ENCODE measurements at places on chromosomes 11 and 22.

GRCh38 chr22:45430871-45431270 is 17.4 kb downstream of the RIBC2 start:
- DNase-seq = no peak

DNA sequence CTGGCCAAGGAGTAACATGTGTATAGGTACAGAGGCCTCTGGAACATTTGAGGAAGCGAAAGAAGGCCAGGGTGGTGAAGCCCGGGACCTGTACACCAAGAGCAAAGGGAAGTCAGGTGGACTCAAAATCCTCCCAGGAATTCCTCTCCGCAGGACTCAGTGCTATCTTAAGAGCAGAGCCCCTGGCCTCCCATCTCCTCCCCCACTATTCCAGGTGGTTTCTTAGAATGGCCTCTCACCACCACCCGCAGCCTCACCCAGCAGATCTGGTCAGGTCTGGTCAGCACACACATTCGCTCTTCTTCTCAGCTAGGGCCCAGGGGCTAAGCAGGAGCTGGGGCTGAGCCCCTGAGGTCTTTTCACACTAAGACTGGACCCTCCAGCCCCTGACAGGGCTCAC is 59.1 kb downstream of the SCGB1A1 start:
- no peak for DNase-seq

GRCh38 chr22:44186121-44186510 is 5.4 kb downstream of the PARVG start:
- DNase-seq = no peak

DNA sequence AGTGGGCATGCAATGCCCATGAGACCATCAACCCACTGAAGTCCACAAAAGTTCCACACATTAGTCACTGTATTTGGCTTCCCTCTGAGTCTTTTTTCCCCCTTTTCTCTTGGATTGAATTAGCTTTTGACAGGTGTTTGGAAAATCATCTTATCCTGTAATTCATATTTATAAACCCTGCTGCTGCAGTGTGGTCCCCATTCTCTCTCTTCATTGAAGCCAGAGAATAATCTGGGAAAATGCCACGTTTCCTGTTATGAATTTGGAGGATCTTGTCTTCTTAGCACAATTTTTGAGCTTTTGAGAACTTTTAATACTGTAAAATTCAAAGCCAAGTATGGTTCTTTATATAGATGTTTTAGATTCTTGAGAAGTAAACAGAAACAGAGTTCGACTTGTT is 84.8 kb downstream of the UVRAG start:
- no peak for DNase-seq

- DNase-seq = no peak
These were observed 98.6 kb upstream of the AKIP1 start for GRCh38 chr11:8812438-8812837.

DNA sequence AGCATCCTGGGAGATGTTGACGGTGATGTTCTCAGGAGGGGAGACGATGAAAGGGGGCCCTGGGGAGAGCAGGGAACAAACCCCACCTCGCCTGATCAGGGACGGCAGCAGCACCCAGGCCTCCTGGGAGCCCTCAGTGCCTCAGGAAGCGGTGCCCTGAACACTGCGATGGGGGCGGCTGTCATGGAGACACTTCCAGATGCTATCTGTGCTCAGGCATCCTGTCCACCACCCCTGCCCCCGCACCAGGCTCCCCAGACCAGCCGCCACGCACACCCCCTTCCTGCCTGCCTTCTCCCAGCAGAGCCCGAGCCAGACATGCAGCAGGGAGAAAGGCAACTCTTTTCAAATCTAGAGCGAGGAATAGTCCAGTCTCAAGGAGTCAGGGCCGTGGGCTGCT is 20.6 kb downstream of the IGSF9B start:
- no peak for DNase-seq

GRCh38 chr11:35711173-35711910 is 48.8 kb downstream of the TRIM44 start:
- DNase-seq = no peak

DNA sequence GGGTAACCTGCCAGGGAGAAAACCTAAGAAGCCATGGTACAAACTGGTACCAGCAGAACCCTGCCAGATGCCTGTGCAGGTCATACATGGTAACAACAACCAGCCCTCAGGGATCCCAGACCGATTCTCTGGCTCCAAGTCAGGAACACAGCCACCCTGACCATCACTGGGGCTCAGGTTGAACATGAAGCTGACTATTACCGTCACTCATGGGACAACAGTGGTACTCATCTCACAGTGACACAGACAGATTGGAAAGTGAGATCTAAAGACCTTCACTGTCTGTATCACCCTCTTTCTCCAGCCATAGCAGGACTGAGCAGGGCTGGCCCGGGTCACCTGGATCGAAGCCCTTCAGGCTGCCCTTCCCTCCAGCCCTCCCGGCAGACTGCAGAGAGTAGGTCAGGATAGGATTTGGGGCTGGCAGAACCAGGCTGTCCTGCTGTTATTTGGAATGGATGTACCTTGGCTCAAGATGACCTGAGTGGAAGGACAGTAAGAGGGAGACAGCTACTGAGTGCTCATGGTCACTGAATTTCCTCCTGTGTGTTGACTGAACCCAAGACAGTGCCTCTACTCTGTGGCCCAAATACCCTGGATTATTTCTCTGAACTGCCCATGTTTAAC is 94.7 kb downstream of the GGTLC2 start:
- no peak for DNase-seq

DNA sequence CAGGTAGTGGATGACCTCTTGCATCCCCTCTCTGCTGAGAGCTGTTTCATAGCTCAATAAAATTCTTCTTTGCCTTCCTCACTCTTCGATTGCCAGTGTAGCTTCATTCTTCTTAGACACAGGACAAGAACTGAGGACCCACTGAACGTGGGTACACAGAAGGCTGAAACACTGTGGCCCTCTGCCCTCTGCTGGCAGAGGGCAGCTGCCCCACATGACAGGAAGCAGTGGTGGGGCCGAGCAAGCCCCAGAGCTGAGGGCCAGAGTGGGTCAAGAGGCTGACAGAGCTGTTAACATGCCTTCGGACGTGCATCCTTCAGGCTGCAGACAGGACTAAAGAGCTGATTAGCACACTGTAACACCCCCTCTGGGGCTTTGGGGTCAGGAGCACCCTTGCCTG is 15.6 kb downstream of the SMC1B start:
- no peak for DNase-seq

- DNase-seq = no peak
These were observed 17.1 kb upstream of the B3GAT1 start for GRCh38 chr11:134429106-134429505.

DNA sequence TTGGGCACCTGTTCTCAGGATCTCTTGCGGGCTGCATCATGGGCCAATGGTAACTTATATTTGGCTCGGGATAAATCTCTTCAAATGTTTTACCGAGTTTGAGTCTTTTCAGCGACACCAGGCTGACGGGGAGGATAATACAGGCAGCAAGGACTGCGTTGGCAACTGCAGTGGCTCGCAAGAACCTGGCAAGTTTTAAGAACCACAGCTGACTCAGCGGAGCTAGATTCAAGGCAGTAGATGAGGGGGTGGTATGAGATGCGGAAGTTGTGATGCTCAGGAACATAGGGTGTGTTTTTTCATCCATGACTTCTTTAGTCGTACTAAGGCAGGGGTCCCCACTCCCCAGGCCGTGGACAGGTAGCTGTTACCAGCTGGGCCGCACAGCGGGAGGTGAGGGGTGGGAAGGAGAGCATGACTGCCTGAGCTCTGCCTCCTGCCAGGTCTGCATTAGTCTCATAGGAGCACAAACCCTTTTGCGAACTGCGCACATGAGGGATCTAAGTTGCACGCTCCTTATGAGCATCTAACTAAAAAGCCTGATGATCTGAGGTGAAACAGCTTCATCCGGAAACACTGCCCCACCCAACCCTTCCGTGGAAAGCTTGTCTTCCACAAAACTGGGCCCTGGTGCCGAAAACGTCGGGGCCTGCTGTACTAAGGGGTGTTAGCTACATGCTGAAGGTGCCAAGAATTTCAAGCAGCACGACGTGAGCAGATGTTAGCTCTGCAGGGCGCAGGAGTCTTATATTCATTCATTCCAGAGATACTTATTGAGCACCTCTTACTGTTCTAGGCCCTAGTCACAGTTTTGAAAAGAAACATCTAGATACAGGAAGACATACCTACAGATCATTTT is 6.4 kb upstream of the JAM3 start:
- DNase-seq = no peak

- DNase-seq = no peak
These were observed 15.6 kb downstream of the PANX1 start for GRCh38 chr11:94144216-94144615.

- no peak for DNase-seq
These were observed 8.5 kb upstream of the SCN2B start for GRCh38 chr11:118184784-118185579.

- no peak for DNase-seq
These were observed 54.6 kb downstream of the KCNA4 start for GRCh38 chr11:29962243-29962642.

Measured in NCI-H510A treated with DMSO at 0.1 percent for 48 hours (cell line).